ENCODE measurements at places on chromosomes 12 and 14. TPM values are rescaled to one million over a fixed set of nuclear protein-coding genes. Genes with fewer than 3 reads are reported as not detected.

SERPINA10 gene
- total RNA-seq: not detected

CLEC14A gene
- 286 TPM for total RNA-seq

IGF1 gene
- 0.09 TPM for total RNA-seq

ADGRD1 gene
- 0.09 TPM for total RNA-seq

NKX2-1 gene
- total RNA-seq: not detected

TAS2R19 gene
- 3.4 TPM for total RNA-seq

GIT2 gene
- total RNA-seq: 47.0 TPM

SERPINA12 gene
- not detected for total RNA-seq

AQP6 gene
- not detected for total RNA-seq

SLC2A3 gene
- total RNA-seq: 54.7 TPM

ACSS3 gene
- total RNA-seq: 0.19 TPM

PRPH gene
- total RNA-seq: 0.19 TPM

COCH gene
- 0.09 TPM for total RNA-seq
